Suppressor macrophage (primary cell): ENCODE measurements at places on chromosomes 13 and 19.

- no peak for DNase-seq
Measured at GRCh38 chr13:83440465-83440864, 441.8 kb downstream of the SLITRK1 start.

DNA sequence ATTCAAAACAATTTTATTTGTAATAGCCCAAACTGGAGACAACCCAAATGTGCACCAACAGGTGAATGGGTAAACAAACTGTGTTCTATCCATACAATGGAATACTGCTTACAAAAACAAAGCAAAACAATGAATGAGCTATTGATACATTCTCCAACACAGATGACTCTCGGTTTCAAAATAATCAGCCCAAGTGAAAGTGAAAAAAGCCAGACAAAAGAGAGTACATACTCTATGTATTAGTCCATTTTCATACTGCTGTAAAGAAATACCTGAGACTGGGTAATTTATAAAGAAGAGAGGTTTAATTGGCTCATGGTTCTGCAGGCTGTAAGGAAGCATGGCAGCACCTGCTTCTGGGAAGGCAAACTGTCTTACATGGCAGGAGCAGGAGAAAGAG is 65.2 kb upstream of the LRCH1 start:
- DNase-seq, result no peak

- no peak for DNase-seq
Measured at GRCh38 chr13:108987517-108987916, 358.1 kb downstream of the MYO16 start.

GRCh38 chr19:12093777-12094176 is 29.2 kb downstream of the ZNF844 start:
- DNase-seq, result no peak

DNA sequence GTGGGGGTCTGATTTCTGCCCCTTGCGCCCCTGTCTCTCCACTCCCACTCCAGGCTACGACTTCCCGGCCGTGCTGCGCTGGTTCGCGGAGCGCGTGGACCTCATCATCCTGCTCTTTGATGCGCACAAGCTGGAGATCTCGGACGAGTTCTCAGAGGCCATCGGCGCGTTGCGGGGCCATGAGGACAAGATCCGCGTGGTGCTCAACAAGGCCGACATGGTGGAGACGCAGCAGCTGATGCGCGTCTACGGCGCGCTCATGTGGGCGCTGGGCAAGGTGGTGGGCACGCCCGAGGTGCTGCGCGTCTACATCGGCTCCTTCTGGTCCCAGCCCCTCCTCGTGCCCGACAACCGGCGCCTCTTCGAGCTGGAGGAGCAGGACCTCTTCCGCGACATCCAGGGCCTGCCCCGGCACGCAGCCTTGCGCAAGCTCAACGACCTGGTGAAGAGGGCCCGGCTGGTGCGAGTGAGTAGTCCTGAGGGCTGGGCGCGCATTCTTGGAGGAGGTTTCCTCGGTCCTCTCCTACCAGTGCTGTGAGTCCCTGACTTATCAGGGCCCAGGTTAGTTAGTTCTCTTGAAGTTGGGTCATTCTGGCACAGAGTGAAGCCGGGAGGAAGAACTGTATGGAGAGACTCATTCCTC is 12.7 kb downstream of the EHD2 start:
- no peak for DNase-seq

DNA sequence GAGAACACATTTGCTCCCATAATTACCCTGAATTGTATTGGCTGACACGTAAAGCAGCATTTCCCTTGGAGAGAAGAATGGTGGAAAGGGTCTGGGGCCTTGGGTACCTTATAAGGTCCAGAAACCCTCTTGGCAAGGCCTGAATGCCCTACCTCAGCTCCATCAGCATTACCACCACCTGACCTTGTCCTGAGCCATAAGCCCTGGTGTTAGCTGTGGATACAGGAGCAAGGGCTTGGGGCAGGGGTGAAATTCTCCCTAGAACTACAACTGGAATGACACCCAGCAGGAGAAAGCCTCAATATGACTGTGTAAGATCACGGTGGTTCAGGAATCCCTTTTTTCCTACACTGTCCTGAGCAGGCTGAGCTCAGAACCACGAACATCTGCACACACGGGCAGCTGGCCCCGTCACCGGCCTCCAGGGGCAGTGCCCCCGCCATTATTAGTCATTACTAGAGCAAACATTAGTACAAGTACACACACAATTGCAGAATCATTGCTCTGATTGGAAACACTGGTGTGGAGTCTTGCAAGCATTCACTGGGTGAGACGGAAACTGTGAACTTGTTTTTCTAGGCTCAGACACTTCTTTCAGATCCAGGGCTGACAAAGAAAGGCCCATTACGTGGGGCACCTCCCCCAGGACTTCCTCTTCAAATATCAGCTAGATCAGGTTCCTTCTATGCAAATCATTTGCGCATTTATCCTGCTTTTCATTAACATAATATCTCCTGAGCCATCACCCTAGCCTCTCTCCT is 26.8 kb upstream of the MTIF3 start:
- peak; percentile 28 for DNase-seq

GRCh38 chr19:17385878-17386611 is 8.0 kb downstream of the CCDC194 start:
- DNase-seq, result peak; percentile 75

GRCh38 chr13:95955255-95955654 is 97.9 kb downstream of the UGGT2 start:
- no peak for DNase-seq

DNA sequence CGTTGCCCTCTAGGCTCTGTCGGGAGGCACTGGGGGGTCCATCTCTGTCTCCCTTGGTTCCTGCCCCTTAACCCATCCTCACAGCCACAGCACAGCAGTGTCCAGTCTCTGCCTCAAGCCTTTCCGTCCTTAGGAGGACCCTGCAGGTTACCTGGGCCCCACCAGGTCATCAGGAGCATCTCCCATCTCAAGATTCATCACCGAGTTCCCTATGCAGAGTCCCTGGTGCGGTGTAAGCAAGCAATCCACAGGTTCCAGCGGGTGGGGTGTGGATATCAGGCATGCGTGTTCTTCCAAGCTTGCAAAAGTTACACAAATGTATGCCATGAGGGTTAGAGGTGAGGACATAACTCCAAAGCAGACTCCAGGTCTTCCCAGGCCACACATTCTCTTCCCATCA is 20.9 kb upstream of the GAS6 start:
- DNase-seq, result no peak

DNA sequence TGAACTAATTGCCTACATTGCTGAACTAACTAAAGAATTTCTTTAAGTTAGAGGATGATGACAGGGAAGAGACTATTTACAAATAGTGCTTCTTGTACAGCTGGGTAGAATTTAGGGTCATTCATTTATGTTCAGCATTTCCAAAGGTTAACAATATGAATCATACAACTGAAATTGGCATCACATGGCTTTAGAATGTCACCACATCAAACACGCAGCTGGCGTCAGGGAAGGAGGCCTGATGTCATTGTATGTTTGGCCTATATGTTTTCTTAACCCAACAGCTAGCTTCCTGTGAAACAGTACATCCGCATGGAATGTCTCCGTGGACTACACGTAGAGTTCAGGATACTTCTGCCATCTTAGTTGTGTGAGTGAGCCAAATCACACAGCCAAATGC is 99.0 kb upstream of the TNFSF11 start:
- DNase-seq, result no peak

DNA sequence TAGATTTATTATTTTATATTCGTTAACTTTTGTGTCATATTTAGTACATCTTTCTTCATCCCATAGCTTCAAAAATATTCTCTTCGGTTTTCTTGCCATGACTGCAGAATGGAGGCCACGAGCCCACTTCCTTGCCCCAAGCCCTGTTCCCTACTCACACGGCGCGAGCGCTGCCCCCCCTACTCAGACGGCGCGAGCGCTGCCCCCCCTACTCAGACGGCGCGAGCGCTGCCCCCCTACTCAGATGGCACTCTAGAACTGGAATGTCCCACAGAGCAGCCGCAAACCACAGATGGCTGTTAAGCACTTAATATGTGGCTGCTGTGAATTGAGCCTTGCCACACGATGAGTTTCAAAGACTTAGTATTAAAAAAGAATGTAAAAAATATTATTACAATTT is 102.2 kb upstream of the PEG3 start:
- DNase-seq, result no peak

DNA sequence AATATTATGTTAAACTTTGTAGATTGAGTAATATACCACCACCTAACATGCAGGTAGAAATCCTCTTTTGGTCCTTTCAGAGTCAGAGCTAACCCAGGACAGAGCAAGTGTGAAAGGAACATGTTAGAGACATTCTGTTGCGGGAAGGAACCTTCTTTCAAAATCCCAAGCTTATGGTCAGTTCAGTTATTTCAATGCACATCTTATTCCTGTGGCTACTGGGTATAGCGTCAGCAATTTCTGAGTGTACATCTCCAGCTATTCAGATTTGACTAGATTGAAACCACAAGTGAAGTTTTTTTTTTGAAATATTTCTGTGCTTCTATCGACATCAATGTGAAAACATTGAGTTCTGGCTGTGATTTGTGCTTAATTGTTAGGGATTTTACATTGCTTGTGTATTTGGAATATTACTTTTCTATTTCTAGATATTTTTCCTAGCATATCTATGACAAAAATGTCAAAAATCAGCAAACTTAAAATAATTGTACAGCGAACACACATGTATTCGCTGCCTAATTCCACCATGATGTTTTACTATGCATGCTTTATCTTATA is 165.3 kb downstream of the LMO7 start:
- DNase-seq, result no peak
